ENCODE measurements at places on chromosomes 6 and 20.

DNA sequence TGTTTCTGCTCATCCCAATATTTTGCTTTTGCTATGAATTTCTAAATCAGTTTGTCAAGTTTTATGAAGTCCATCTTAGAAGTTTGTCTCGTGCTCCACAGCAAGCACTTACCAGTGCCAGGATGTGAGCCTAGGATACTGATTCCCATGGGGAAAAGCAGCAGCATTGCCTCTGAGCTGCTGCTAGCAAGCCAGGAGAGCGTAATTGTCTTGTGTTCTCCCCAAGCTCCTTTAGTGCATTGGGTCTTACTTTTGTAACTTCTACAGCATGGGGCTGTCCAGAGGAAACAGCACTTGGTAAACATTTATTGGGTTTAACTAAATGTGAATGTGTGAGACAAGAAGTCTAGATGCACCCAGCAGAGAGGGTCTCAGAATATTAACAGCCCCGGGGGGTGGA lies 76.1 kb downstream of the RNF182 start:
- no peak for DNase-seq

GRCh38 chr6:88059191-88059590 lies 11.6 kb downstream of the SPACA1 start:
- DNase-seq: no peak

- no peak for DNase-seq
Measured at GRCh38 chr6:53199156-53199555, 50.5 kb upstream of the GCM1 start.

DNA sequence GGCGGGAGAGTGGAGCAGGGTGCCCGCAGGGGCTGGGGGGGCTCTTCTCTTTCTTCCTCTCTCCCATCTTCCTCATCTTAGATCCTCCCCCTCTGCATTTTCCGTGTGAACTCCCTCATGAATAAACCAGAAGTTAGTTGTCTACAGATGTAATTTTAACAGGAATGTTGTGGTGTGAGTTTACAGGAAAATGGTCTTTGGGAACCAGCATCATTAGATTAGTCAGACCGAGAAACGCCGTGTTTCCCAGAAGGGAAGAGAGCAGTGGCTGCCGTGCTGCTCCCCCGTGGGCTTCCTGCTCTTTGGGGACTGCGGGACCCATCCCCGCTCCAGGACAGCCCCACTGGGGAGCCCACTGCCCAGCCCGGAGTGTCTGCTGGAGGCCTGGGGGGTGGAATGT lies 3.4 kb downstream of the MYT1 start:
- DNase-seq: no peak

DNA sequence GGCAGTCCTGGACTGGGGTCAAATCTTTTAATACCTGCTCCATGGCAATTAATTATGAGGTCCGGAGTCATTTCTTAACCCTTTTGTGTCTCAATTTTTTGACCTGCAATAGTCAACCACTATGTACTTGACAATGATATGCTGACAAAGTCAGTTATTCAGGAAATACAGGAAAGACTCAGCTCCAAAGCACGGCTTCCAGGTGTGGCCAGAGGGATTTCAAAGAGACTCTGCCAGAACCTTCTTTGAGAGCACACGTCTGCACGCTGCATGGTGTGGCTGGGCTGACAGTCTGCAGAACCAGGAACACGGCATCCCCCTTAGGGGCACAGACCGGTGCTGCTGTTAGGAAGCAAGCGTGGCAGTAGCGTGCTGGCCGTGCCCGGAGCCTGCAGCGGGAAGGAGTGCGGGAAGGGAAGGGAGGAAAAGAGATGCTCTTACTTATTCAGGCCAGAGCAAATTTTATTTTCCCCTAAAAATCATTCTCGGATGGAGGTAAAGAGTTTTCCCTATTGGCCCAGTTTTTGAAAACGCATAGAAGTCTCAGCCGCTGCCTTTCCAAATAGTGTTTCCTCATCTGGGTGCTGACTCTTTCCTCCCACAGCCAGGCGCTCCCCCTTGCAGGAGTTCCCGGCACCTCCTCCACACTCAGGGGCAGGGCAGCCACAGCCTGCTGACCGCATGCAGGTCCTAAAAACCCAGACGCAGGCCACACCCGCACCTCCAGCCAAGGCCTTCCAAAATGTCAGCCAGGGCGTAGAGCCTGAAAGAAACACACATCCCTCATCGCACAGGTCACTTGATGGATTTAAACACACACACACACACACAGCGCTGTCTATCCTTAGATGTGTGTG lies 187.4 kb upstream of the SNX9 start:
- no peak for DNase-seq

GRCh38 chr6:24214984-24215383 lies 89.0 kb downstream of the NRSN1 start:
- no peak for DNase-seq
